ENCODE measurements at places on chromosomes 1 and 21.

DNA sequence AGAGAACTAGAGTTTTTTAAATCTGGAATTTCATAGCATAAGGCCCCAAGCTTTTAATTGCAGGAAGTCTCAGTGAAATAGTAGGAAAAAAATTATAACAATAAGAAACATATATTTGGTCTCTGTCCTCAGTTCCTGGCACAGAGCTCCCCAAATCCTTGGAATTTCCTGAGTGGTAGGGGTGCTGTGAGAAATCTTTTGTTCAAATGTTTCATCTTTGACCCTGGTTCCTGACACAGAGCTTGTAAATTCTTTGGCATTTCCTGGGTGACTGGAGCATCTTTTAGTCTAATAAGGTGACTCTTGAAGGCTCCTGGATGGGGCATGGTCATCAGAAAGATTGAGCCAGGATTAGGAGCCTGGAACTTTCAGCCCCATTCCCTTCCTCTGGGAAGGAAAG lies 225.7 kb upstream of the AJAP1 start:
- no peak for DNase-seq

DNA sequence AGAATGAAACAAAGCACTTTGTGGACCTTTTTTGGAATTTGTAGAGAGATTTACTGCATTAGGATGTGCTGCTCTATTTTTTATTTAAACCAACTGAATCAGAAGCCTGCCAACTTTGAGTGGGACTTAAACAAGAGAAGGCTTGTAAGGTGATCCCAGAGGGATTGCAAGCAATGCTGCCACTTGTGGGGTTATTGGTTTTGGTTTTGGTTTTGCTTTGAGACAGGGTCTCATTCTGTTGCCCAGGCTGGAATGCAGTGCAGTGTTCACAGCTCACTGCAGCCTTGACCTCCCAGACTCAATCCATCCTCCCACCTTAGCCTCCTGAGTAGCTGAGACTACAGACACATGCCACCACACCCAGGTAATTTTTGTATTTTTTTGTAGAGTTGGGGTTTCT lies 32.2 kb upstream of the GNG5 start:
- no peak for DNase-seq

- DNase-seq = no peak
These were observed 1.0 kb downstream of the ZBTB48 start for GRCh38 chr1:6580593-6581409.

DNA sequence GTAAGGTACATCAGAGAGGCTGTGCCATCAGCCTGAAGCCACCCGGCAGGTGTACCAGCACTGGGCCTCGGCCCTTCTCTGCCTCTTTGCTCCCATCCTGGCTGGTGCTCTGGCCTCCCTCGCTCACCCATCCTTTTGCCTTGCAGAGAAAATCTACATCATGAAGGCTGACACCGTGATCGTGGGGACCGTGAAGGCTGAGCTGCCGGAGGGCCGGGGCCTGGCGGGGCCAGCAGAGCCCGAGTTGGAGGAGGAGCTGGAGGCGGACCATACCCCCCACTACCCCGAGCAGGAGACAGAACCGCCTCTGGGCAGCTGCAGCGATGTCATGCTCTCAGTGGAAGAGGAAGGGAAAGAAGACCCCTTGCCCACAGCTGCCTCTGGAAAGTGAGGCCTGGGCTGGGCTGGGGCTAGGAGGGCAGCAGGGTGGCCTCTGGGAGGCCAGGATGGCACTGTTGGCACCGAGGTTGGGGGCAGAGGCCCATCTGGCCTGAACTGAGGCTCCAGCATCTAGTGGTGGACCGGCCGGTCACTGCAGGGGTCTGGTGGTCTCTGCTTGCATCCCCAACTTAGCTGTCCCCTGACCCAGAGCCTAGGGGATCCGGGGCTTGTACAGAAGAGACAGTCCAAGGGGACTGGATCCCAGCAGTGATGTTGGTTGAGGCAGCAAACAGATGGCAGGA lies 24.5 kb upstream of the TNFRSF1B start:
- no peak for DNase-seq

- no peak for DNase-seq
These were observed 77.6 kb upstream of the DNAH14 start for GRCh38 chr1:224851848-224852261.

DNA sequence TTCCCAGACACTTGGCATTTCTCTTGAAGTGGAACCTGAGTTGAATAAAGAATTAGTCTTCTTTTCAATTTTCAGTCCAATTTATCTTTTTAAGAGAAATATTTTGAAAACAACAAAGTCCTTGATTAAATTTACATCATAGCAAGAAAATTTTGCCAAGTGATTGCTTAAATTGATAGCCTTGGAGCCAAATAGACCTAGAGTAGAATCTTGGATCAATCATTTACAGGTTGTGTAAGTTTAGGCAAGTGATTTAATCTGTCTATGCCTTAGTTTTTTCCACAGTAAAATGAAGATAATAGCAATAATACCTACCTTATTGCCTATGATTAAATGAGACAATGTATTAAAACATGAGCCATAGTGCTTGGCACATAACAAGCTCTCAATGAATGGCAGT lies 113.9 kb downstream of the LHX9 start:
- DNase-seq = no peak

DNA sequence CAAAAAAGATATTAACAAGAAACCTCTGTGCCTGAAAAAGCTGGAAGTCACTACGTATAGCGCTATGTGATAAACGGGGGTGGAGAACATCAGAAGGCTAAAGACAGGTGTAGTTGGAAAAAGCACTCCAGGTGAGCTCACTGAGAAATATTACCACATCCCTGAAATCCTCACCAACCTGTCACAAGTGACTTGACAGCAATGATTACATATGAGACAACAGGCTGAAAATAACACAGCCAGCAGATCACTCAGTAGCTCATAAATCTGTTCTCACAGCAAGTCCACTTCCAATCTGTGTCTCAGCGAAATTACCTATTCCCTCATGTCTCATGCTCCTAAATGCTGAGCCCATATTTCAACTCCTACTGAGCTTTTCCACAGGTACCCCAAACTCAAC lies 120.5 kb downstream of the UBR4 start:
- DNase-seq = no peak

Measured in NCI-H526 treated with DMSO at 0.1 percent for 48 hours (cell line).